Right lung (tissue), 10 donors: ENCODE measurements at places on chromosomes 13 and 19. TPM values are rescaled to one million over a fixed set of nuclear protein-coding genes. Genes with fewer than 3 reads are reported as not detected.

DNA sequence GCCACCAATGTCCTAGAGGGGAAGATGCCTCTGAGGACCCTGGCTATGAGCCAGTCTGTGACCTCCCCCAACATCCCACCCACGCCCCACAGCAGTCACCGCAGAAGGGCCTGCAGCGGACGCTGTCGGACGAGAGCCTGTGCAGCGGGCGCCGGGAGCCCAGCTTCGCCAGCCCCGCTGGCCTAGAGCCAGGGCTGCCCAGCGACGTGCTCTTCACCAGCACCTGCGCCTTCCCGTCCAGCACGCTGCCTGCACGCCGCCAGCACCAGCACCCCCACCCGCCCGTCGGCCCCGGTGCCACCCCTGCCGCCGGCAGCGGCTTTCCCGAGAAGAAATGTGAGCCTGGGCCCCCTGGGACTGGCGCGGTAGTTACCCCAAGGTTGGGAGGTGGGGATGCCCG lies 30.6 kb downstream of the DPF1 start:
- no peak for DNase-seq

- no peak for DNase-seq
Measured at GRCh38 chr13:100584896-100585295, 3.7 kb downstream of the GGACT start.

GRCh38 chr19:55146705-55147273 lies 2.2 kb downstream of the TNNT1 start:
- DNase-seq, result no peak

DNA sequence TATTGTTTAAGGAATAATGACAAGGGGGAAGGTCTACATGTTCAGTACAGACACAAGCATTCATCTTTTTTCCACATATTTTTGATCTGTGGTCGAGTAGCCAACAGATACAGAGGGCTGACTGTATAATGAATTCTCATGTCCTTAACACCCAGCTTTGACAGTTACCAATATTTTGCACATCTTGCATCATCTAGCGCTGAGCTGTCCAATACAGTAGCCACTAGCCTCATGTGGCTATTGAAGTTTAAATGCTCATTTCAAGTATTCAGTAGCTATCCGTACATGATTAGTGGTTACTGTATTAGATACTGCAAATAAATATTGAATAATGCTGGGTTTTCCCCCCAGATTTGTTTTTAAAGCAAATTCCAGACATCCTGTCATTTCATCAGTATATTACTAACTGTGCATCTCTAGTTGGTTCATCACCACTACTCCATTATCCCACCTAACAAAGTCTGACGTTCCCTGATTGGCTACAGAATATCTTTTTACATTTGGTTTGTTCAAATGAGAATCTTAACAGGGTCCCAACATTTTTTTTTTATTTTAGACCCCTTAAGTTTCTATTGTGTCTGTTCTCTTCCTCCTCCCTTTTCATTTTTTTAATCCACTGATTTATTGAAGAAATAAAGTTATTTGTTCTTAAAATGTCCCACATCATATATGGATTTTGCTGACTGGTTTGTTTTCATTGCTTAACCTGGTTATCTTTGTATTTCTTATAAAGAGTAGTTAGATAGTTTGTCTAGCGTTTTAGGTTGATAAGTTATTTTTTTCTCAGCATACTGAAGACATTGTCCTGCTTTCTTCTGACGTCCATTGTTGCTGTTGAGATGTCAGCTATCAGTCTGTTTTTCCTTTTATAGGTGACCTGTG lies 8.2 kb downstream of the ZNF177 start:
- no peak for DNase-seq

- no peak for DNase-seq
Measured at GRCh38 chr19:309206-309565, 18.0 kb upstream of the PLPP2 start.

DNA sequence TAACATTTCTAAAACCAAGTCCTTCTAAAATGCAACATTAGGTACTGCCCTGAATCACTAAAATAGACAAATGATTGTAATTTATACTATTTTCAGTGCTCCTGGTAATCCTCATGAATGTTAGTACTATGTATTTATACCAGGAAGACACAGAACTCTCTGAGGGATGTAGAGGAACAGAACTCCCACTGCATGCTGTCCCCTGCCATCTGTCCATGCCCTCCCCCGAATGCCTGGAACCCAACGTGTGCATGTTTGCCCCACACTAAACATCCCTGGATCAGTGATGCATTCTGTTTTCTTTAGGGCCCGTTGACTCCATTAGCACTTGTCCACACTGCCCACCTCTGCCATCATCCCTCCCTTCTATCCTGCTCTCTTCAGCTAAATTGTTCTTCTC lies 26.5 kb downstream of the ENOX1 start:
- no peak for DNase-seq

- DNase-seq, result no peak
Measured at GRCh38 chr13:21208652-21209154, 32.2 kb downstream of the MRPL57 start.

- DNase-seq, result no peak
Measured at GRCh38 chr13:112744168-112745021, 54.6 kb downstream of the ATP11A start.

- no peak for DNase-seq
Measured at GRCh38 chr13:43884222-43884621, 4.5 kb downstream of the LACC1 start.

DNA sequence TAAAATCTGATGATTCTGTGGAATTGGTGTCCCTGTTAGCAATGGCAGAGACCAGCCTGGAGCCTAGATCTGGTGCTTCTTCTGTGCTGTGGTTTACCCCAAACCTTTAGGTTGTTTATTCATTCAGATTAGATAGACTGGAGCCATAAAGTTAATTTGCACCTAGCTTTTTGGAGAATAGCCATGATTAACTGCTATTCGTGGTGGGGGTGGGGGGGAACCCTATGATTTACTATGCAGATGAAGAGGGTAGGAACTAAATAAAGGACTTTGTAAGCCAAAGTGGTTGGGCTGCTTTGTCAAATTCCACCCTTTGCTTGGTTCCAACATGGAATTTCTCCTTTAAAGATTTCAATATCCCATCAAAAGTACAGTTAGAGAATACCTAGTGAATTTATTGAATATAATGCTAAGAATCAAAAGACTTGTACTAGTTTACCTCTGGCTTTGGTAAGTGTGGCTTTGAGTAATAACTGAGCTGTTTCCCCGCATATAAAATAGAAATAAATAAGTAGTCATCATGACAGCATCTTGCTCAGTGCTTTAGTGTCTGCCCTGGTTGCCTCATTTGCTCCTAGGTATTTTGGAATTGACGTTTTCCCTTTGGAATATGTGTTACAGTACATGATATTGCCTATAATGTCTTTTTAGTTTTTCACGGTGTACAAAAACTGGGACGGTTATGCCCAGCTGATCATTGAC lies 27.6 kb downstream of the SKA3 start:
- DNase-seq, result no peak

- DNase-seq, result peak; percentile 66
Measured at GRCh38 chr19:38683393-38684077, 36.1 kb downstream of the ACTN4 start.

- DNase-seq, result no peak
Measured at GRCh38 chr13:113616991-113617749, 32.6 kb downstream of the TFDP1 start.

Gene INSL3
- polyA plus RNA-seq, result not detected

Gene ITGBL1
- 0.39 TPM for polyA plus RNA-seq

Gene RANBP3
- polyA plus RNA-seq, result 72.9 TPM

Gene FGF22
- 0.19 TPM for polyA plus RNA-seq

Gene PRODH2
- polyA plus RNA-seq, result not detected

Gene ZNF583
- polyA plus RNA-seq, result 10.6 TPM

Gene UGGT2
- polyA plus RNA-seq, result 51.4 TPM

Gene ZNF700
- 18.9 TPM for polyA plus RNA-seq

Gene WDR62
- polyA plus RNA-seq, result 5.4 TPM
